Activated T-cell treated with anti-CD3 and anti-CD28 coated beads, Interleukin-2, amount 50 U/mL, for 24 hours (primary cell): ENCODE measurements at places on chromosomes 3 and 15.

- DNase-seq: no peak
These were observed 1.2 kb upstream of the MAP1A start for GRCh38 chr15:43516185-43516584.

DNA sequence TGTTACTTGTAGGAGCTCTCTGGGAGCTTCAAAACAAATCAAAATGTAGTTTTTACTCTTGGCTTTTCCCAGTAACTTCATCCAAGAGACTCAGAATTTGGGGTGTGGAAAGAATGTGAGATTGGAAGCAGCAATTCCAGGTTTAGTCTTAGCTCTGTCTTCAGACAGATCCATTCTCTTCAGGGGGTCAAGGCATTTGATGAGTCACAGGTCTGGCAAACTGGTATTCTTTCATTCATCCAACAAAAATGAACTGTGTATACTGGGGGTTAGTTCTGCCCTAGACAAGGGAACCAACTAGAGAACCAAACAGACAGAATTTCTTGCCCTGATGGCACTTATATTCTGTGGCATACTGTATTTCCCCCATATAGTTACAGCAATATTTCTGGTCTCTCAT is 36.3 kb upstream of the CADPS start:
- no peak for DNase-seq

DNA sequence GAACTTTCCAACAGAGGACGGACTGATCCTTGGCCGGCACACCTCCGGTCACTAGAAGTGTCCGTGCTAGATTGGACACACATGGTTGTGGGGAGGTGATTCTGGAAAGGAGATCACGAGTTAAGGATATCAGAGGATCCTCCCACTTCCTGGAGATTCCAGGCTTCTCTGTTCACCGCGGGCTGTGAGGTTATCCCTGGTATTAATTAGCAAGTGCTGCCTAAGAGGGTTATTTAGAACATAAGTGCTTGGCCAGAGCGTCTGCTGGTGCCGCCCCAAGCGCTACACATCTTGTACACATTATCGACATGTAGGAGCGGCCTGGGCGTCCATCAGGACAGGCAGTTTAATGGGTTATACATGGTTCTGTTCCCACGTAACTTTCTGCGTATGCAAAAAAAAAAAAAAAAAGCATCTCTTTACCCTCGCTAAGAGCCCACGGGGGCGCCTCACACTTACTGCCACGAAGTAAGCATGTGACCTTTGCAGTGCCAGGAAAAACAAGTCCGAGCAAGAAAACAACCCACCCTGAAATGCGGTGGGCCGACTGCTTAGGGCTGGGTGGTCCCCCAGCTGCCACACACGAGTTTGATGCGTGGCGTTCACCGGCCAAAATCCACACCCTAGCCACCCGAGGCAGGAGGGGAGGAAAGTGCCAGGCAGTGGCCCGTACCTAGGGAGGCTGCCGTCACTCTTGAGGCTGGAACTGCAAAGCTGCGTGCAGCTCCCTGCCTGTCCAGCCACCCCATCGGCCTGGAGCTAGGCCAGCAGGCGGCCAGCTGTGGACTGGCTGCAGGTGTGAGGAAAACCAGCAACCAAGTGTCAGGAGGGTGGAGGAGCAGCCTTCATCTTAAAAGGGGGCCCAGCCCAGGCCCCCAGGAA is 78.0 kb downstream of the CPN2 start:
- peak; percentile 9 for DNase-seq

- DNase-seq: no peak
These were observed 22.5 kb upstream of the AQP9 start for GRCh38 chr15:58115692-58116091.

- DNase-seq: no peak
These were observed 64.9 kb downstream of the MEF2A start for GRCh38 chr15:99630607-99631131.

DNA sequence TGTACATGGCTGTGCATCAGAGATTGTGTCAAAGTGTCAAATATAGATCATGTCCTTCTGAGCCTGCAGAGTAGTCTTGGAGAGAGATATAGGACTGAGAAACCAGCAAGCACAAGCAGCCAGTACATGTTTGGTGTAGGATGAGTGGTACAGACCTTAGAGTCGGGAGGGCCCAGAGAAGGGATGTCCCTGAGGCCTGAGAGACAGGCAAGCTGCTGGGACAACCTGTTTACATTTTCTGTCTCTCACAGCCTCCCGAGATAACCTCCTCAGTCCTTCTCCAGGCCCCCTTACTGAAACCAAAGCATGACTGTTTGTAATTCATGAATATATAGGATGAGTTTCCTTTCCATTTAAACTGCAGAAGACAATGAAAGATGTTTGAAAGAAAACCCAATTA is 182.4 kb upstream of the STT3B start:
- no peak for DNase-seq

GRCh38 chr3:52775877-52776276 is 1.5 kb upstream of the ITIH1 start:
- peak; percentile 7 for DNase-seq

DNA sequence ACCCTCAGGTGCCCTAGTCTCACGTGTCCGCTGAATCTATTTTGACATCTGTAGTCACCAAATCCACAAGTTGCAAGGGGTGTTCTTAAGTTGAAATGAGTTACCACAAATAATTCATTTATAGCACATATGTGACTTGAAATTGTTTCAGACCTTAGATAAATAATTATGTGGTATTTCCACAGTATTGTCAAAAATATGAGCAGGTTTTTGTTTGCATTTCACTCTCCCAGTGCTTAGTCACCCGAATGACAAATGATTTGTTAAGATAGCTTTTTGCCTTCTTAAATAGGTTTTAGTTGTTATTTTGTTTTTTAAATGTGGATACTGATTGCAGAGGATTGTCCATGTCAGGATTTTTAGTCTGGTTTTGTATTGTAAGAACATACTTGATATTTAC is 2.6 kb downstream of the MFSD1 start:
- no peak for DNase-seq

GRCh38 chr3:197356275-197356674 is 57.9 kb upstream of the DLG1 start:
- DNase-seq: no peak

- no peak for DNase-seq
These were observed 52.7 kb upstream of the DCUN1D1 start for GRCh38 chr3:183032880-183033555.

DNA sequence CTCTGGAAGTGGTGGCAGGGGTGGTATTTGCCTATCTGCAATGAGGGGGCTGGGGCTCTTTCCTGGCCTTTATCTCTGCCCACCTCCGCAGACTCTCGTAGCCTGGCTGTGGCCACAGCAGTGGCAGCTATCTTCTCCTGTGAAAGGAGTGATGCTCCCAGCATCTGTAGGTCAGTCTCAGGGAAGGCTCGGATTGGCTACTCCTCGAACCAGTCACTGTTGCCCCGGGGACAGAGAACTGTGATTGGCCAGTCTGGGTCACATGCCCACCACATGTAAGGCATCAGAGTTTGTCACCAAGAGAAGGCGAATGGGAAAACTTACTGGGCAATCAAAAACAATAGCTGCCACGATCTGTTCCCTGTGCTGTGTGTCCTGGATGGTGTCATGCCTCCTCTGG is 30.1 kb upstream of the FGD5 start:
- DNase-seq: no peak

- DNase-seq: no peak
These were observed 35.0 kb downstream of the RAB11A start for GRCh38 chr15:65904301-65904700.

DNA sequence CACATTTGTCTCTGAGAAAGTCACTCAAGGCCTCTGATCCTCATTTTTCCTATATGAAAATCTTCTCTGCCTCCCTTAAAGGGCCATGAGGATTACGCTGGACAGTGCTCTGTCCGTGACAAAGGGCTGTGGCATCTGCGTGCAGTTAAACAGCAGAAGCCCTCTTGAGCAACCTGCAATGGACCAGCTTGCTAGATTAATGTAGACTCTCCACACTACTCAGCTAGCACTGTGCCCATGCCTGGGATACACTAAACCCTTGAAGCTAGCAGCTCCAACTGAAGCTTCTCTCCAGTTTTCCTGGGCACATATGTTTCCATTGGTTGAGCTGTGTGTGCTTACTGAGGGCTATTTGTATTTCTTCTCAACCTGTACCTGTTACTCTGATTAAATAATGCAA is 303.8 kb downstream of the RPLP1 start:
- DNase-seq: no peak

DNA sequence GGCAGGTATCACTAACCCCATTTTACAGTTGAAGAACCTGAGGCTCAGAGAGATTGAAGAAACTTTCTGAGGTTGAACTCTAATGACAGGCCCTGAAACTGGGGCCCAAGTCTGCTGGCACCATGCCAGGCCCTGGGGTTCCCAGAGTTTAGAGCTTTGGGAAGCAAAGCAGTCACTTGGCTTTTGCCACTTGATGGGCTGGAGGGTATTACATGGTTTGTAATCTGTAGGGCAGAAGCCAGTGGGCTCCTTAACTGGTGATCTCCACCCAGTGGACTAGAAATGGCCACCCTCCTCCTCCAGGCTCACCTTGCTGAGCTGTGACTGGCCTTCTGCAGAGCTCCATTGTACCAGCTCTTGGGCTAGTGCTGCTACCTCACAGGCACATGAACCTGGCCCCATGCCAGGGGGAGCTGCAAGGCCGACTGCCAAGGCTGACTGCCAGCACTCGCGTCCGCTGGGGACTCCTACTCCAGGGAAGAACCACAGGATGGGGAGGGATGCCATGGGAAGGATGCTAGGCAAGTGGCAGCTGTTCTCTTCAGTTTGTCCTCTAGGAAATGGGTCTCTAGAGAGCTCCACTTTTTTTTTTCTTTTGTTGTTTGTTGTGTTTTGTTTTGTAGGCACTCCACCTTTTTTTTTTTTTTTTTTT is 104.8 kb downstream of the ETFA start:
- no peak for DNase-seq

DNA sequence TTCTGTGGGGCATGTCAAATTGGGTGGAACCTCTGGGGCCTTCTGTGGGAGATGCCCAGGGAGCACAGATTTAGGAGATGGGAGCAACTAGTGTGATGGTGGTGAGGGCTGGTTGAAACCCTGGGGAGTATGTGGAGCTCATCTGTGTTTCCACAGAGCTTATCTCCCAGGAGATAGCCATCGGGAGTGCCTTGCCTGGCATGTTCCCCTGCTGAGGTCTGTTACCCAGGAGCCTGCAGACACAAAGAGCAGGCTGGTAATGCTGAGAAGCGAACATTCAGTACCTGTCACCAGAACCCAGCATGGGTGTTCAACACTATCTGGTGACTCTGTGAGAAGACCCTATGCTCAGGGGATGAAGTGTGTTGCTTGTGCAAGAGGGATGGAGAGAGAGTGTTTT is 85.0 kb downstream of the CLSTN2 start:
- no peak for DNase-seq
